ENCODE measurements at places on chromosomes 11 and 22.

GRCh38 chr11:1734641-1735081 is 15.7 kb downstream of the IFITM10 start:
- DNase-seq: no peak

DNA sequence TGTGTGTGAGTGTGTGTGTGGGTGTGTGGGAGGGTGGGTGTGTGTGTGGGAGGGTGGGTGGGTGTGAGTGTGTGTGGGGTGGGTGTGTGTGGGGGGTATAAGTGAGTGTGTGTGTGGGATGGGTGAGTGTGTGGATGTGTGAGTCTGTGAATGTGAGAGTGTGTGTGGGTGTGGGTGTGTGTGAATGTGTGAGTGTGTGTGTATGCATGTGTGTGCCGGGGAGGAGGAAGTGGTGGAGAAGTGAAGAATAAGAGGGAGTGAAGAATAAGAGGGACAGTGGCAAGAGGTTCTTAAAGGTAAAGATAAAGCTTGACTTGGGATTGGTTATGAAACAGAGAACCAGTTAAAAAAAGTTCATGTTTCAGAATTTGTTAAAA is 54.0 kb downstream of the PRR5L start:
- DNase-seq: no peak

DNA sequence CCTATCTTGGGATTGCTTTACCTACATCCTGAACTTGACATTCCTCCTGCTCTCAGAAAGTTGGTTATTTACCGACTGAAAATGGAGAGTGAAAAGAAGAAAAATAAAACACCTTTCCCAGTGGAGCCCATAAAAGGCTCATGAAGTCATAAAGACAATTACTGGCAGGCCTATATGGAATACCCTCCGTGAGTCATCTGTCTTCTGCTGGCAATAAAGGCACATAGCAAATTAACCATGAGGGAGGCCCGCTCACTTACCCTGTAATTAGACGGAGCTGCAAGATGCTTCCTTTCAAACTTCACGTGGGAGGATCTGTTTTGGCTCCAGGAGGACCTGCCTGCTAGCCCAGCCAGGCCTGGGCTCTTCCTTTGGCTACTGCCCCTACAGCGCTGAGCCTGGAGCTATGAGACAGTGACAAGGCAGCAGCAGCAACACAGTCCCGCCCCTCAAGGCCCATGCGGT is 540.4 kb downstream of the BUD13 start:
- no peak for DNase-seq

DNA sequence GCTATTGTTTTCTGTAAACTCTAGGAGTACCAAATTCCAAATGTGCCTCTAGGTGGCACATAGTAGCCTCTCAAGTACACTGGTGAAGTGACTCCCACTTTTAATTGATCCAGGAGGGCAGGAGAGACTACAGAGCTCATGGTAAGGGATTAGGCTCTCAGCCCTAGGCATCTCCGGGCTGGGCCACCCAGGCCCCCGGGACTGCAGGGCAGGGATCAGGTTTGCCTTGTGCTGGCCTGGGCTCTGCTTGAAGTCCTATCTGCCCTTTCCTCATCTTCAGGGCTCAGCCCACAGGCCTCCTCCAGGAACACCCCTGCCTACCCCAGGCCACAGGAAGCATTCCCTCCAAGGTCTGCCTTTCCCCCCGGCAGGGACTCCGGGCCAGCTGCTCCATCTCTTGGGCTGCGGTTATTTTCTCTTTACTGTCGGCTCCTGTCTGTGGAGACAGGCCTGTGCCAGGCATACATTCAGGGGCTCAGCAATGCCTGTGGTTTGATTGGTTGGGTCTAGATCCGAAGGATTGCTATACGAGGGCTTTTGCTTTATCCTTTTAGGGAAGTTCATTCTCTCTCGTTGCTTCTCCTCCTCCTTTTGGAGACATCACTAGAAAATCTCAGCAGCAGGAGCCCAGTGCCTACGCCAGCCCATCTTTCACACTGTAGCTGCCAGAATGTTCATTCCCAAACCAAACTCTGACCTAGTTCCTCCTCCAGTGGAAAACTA is 32.8 kb downstream of the PARVA start:
- no peak for DNase-seq

DNA sequence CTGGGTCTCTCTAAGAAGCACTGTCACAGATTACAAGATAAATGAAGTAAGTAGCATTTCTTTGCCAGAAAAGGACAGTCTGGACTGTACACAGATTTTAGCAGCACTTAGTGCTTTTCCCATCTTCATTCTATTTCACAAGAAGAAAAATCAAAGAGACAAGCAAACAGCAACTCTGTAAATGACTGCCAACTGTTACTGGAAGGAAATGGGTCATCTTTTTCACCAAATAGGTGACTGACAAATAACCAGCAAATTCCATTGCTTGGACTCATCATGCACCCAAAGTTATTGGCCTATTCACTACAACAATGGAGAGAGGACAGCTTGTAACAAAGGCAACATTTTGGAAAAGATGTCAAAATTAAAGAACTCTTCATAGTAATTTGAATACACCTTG is 28.9 kb upstream of the CARD18 start:
- no peak for DNase-seq

DNA sequence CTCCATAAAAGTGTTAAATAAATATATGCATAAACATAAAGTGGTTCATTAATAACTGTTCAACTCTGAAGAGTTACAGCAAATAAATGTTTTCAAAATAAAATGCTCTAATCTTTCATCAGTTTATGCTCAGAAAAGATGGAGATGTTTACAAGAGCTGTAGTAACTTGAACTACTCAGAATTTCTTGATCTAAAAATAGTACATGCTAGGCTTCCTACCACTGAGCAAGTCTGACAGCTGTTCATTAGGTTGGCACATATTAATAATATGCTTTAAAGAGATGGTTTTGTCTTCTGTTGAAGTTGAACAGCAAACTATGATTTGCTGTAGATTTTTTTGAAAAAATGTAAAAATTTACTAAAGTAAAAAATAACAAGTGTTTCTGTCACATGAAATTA is 10.8 kb upstream of the SLN start:
- DNase-seq: no peak

DNA sequence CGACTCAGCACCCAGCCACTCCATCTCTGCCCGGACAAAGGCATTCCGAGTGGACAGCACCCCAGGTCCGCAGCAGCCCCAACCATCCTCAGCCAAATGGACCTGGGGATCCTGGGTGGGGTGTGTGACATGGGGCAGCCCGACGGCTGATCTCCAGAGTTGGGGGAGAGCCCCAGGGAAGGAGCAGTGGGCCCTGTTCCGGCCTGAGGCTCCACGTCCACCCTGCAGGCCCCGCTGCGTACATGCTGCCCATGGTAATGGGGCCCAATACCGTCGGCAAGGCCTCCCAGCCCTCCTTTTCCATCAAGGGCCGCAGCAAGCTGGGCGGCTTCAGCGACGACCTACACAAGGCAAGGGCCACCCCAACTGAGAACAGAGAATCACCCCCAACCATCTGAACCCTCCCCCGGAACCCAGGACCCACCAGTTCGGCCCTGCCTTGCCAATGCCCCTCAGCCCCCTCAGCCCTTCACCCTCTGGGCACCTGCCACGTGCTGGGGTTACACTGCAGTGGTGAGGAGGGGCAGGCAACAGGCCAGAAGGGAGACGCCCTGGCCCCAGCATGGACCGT is 5.4 kb downstream of the SCGB1C1 start:
- no peak for DNase-seq

DNA sequence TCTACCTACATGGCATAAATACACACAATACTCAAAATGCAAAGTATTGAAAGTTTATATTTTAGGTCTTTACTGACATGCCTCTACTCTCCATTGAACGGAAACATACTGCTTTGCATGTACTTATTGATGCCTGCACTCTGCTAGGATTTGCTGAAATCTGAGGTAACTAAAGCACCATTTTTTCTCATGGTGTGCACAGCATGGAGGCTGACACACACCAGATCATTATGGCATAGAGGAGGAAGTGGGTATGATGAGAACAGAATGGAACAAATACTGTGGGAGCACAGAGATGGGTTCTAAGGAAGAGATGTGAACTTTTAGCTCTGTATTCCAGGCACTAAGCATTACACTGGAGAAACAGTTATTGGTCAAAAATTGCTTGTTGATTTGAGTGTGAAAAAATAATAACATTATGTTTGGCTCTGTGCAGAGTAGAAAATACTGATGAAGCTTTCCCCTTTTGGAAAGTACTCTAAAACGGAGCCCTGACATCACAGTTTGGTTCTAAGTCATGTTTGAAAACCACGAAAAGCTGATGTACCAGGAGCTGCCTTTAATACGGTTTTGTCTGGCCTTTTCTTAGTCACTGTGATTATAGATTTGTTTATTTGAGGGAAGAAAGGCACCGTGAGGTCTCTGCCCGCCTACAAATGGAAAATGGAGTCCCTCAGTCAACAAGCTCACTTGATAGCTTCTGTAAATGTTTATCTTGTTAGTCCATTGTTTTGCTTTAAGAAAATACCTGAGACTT is 5.6 kb downstream of the OR52R1 start:
- DNase-seq: no peak

DNA sequence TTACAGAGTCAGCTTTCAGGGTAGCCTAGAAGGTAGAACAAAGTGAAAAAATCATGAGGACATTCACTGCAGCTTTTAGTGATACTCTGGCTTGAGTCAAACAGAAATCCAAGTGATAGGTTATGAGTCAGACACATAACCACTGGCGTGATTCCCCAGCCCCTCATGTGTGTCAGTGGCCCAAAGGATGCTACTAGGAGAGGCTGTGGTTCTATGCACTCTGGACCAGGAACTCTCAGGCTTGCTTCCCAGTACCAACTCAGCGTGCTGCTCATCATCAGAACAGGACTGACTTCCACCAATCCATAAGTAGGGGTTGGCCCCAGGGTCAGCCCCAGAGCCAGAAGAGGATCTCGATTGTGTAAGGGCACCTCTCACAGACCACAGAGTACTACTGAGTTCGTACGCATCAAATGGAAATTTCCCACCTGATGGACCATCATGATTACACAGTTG is 116.8 kb downstream of the MED15 start:
- DNase-seq: no peak

DNA sequence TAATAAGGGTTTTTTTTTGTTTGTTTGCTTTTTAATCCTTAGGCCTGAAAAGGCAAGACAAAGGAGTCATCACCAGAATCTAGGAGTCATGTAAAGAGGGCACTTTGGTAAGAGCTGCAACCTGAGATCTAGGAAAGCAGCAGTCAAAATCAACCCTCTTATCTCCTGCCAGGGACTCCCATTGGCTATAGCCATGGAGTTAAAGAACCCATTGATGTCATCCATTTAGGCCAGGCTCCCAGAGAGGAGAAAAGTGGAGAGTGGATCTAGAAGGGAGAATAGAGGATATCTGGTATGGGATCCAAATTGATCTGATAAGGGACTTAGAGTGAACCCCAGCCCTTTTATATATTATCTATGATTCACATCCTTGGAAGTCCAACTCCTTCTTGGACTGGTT is 35.9 kb downstream of the ZNF215 start:
- DNase-seq: no peak

DNA sequence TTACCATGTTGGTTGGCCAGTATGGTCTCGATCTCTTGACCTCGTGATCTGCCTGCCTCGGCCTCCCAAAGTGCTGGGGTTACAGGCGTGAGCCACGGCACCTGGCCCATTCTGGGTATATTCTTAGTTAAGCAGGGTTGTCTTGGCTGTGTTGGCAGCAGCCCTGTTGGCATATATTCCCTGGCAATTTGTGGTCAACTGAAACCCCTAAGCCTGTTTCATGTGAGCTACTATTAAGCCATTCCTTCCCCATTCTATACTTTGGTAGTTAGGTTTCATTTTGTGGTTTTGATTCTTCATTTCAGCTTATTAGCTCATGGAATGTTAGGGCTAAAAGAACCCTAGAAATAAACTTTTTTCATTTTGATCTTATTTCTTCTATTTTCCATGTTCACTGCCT is 22.2 kb upstream of the IL18BP start:
- no peak for DNase-seq

GRCh38 chr22:23831781-23832180 is 7.0 kb downstream of the DERL3 start:
- DNase-seq: no peak

DNA sequence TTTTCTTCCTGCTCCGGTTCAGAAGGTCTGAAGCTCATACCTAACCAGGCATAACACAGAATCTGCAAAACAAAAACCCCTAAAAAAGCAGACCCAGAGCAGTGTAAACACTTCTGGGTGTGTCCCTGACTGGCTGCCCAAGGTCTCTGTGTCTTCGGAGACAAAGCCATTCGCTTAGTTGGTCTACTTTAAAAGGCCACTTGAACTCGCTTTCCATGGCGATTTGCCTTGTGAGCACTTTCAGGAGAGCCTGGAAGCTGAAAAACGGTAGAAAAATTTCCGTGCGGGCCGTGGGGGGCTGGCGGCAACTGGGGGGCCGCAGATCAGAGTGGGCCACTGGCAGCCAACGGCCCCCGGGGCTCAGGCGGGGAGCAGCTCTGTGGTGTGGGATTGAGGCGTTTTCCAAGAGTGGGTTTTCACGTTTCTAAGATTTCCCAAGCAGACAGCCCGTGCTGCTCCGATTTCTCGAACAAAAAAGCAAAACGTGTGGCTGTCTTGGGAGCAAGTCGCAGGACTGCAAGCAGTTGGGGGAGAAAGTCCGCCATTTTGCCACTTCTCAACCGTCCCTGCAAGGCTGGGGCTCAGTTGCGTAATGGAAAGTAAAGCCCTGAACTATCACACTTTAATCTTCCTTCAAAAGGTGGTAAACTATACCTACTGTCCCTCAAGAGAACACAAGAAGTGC is 661 bp upstream of the MALAT1 start:
- DNase-seq: peak; percentile 62

DNA sequence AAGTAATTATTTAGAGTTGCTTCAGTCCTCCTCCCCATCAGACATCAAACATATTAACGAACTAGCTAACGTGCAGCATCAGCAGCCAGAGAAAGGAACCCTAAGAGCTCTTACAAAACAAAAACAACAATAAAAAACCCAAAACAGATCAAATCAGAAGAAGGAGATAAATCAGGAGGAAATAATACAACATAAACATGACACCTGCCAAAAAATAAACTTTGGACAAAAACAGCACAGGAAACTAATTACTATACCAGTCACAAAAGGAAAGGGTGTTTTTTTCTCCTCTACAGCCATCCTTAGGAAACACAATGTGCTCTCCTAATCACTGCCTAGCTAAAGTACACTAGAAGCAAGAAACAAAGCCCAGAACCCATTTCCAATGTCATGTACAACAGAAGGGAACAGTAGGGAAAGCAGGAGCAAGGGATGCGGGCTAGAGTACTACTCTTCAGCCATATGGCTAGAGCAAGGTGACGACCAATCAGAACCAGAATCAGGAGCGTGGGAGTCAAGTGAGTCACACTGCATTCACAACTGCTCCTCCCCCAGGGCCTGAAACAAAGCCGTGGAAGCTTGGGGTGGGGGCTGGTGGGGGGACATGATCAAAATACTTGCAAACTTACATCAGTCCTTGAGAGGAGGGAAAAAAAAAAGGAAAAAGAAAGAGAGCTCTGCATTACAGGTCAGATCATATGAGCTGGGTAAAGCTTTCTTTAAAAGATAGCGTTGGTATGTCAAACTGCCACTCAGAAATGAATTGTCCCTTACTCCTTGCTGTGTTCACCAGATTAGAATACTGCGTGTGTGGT is 60.4 kb downstream of the LARGE2 start:
- DNase-seq: no peak

DNA sequence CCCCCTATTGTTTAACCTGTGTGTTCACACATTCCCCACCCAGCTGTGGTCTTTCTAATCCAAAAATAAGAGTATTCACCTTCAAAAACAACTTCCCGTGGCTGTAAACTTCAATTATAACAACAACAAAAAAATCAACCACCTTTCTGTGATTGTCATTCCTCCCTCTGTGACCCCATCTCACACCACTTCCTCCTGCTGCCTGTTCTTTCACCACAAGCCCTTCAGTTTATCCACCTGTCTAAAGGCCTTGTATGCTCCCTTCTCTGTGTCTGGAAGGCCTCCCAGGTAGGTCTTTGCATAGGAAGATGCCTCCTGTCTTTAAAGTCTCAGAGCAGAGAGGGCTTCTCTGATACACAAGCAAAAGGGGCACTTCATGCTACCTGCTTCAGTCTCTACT is 707.7 kb downstream of the OPCML start:
- no peak for DNase-seq
